Fibroblast of the aortic adventitia (primary cell): ENCODE measurements at places on chromosomes 6 and 20. TPM values are rescaled to one million over a fixed set of nuclear protein-coding genes. Genes with fewer than 3 reads are reported as not detected.

- peak; percentile 26 for DNase-seq
These were observed 233.6 kb upstream of the BMP2 start for GRCh38 chr20:6533761-6534479.

- no peak for DNase-seq
These were observed 36.9 kb upstream of the FRMD1 start for GRCh38 chr6:168115748-168116437.

- DNase-seq: no peak
These were observed 43.6 kb downstream of the ADTRP start for GRCh38 chr6:11734861-11735613.

- peak; percentile 98 for DNase-seq
These were observed 39.5 kb downstream of the CITED2 start for GRCh38 chr6:139334806-139335446.

DNA sequence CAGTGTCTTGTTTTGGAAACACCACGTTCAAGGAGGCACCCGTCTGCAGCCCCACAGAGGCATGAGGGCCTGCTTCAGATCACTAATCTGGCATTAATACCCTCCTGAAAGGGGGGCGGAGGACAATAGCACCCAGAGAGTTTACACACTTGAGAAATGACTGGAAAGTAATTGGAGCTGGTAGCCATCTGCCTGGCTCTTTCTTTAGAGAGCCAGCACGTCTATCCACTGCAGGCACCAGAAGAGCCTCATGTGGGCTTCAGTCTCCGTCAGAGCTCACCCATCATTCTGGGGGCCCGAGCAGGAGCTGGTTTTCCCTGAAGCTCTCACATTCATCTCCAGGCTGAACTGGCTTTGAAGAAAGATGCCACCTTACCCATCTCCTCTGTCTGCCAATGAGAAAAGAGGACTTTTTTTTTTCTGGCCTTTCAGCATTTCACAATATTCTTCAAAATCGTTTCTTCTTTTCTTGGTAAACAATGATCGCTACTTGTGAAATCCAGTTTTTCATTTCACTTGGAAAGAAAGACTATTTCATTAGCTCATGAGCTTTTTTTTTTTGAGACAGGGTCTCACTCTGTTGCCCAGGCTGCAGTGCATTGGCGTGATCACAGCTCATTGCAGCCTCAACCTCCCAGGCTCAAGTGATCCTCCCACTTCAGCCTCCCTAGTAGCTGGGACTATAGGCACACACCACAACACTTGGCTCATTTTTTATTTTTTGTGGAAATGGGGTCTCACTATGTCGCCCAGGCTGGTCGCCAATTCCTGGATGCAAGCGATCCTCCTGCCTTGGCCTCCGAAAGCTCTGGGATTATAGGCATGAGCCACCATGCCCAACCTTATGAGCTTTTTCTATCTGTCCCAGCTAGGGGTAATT is 124.7 kb upstream of the ZNF217 start:
- no peak for DNase-seq

- no peak for DNase-seq
These were observed 38.2 kb downstream of the FAM184A start for GRCh38 chr6:119040229-119040628.

The CUL7 gene
- total RNA-seq: 28.0 and 31.6 TPM in 2 replicates

The RAET1G gene
- 0.82 and 4.6 TPM in 2 replicates for total RNA-seq

The PLEKHG1 gene
- total RNA-seq: 1.9 and 3.7 TPM in 2 replicates
